ENCODE measurements at places on chromosomes 2 and 18. TPM values are rescaled to one million over a fixed set of nuclear protein-coding genes. Genes with fewer than 3 reads are reported as not detected.
A peak's percentile ranks its signal among the peaks of the same experiment; 100 is the strongest.

GRCh38 chr2:200661477-200661876 is 75.7 kb downstream of the AOX1 start:
- H3K36me3 ChIP-seq: no peaks in the 10 kb centered on the region
- no peak overlapping the region for H3K27ac ChIP-seq
- H3K27me3 ChIP-seq: no peaks in the 10 kb centered on the region
- H3K4me1 ChIP-seq: no peaks in the 10 kb centered on the region
- DNase-seq: no peak

Gene DSG4
- not detected for total RNA-seq

DNA sequence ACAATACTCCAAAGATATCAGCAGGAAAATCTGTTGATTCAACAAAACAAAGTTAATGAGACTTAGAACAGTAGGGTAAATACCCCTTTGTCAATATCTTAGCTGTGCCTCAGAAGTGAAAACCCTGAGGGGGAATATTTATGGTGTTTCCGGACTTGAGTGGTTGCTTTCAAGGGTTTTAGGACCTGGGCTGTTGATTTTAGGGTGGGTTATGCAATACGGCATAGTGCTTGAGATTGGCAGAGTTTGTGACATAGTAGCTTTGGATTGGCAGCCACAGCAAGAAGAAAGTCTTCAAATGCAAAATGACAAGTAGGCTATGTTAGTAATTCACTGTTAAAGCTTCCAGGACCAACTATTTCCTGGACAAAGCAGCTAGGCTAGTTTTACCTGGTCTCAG is 826.3 kb upstream of the CDH2 start:
- no peak overlapping the region for H3K4me3 ChIP-seq
- no peaks in the 10 kb centered on the region for H3K36me3 ChIP-seq
- no peak overlapping the region for H3K27ac ChIP-seq
- H3K27me3 ChIP-seq: no peaks in the 10 kb centered on the region
- no peak for DNase-seq

Gene FNDC4
- total RNA-seq: not detected

- no peaks in the 10 kb centered on the region for H3K27me3 ChIP-seq
- no peaks in the 10 kb centered on the region for H3K4me1 ChIP-seq
- no peak overlapping the region for H3K4me3 ChIP-seq
- no peaks in the 10 kb centered on the region for H3K36me3 ChIP-seq
- DNase-seq: no peak
Observed at GRCh38 chr18:57749604-57749970, 53.5 kb downstream of the ATP8B1 start.

DNA sequence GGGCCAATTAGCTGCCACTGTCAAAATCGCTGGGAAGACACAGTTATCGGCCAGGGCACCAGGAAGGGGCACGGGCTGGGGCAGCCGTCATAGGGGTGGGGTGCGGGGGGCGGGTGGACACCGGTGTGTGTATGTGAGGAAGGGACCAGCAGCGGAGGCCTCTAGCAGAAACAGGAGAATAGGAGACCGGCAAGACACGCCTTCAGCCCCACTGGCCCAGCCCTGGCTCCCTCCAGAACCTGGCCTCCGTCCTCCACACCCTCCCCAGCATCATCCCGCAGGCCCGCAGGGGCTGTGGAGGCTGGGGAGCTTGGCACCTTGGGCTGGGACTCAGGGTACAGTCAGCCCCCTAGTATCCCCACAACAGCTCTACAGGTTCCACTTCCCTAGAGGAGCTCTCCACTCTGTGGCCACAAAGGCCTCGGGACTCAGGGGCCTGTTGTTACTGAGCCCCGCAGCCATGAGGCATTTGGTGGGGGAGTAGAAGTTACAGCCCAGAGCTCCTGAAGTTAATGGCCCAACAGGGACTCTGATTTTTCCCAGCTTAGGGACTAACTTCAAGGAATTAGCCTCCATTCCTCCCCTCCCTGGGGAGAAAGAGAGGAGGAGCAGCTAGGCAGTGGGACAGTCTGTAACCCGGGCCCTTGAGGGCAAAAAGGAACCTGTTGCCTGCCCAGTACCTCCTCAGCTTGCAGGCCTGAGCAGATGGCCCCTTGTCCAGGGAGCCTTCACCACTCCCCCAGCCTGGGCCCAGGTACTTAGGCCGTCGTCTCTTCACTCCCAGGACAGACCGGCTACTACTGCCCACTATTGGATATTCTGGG is 19.9 kb downstream of the SH2D6 start:
- peaks cover 25% of the 10 kb centered on the region for H3K4me1 ChIP-seq
- peak overlapping the region; percentile 65 for H3K4me3 ChIP-seq
- H3K27me3 ChIP-seq: no peaks in the 10 kb centered on the region
- no peaks in the 10 kb centered on the region for H3K36me3 ChIP-seq
- DNase-seq: no peak

- H3K27me3 ChIP-seq: no peaks in the 10 kb centered on the region
- peaks cover 66% of the 10 kb centered on the region for H3K4me1 ChIP-seq
- peak overlapping the region; percentile 94 for H3K27ac ChIP-seq
Observed at GRCh38 chr2:196160946-196161345, 10.4 kb downstream of the STK17B start.

- no peak overlapping the region for H3K27ac ChIP-seq
- no peaks in the 10 kb centered on the region for H3K4me1 ChIP-seq
- no peak overlapping the region for H3K4me3 ChIP-seq
- H3K36me3 ChIP-seq: no peaks in the 10 kb centered on the region
Observed at GRCh38 chr2:236993286-236993685, 92.4 kb upstream of the COPS8 start.

Gene FAM168B
- total RNA-seq: 50.5 TPM

- H3K4me3 ChIP-seq: no peak overlapping the region
- H3K4me1 ChIP-seq: no peaks in the 10 kb centered on the region
- no peaks in the 10 kb centered on the region for H3K27me3 ChIP-seq
- H3K27ac ChIP-seq: no peak overlapping the region
Observed at GRCh38 chr2:187783446-187783845, 229.2 kb upstream of the TFPI start.

Gene BOLL
- total RNA-seq: not detected

GRCh38 chr2:204453730-204454167 is 91.5 kb upstream of the PARD3B start:
- H3K27ac ChIP-seq: no peak overlapping the region
- H3K4me3 ChIP-seq: no peak overlapping the region
- DNase-seq: no peak
- H3K36me3 ChIP-seq: no peaks in the 10 kb centered on the region

DNA sequence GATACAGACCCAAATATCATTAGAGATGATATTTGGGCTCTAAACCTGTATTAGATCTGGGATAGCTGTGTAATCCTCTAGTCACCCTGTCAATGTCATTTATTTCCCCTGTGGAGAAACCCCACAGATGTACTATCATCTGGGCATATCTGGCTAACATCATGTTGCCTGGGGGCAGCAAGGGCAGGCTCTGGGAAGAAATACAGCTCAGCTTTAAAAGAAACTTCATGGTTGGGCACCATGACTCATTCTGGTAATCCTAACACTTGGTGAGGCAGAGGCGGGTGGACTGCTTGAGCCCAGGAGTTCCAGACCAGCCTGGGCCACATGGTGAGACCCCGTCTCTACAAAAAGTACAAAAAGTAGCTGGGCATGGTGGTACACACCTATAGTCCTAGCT is 282.5 kb downstream of the SLC8A1 start:
- no peaks in the 10 kb centered on the region for H3K27me3 ChIP-seq
- no peaks in the 10 kb centered on the region for H3K4me1 ChIP-seq
- no peaks in the 10 kb centered on the region for H3K36me3 ChIP-seq

- H3K4me1 ChIP-seq: no peaks in the 10 kb centered on the region
- no peak overlapping the region for H3K27ac ChIP-seq
- no peaks in the 10 kb centered on the region for H3K27me3 ChIP-seq
- DNase-seq: no peak
Observed at GRCh38 chr18:39624961-39625360, 2059.4 kb upstream of the CELF4 start.

- H3K27me3 ChIP-seq: no peaks in the 10 kb centered on the region
- DNase-seq: no peak
- H3K4me3 ChIP-seq: no peak overlapping the region
- no peaks in the 10 kb centered on the region for H3K36me3 ChIP-seq
- no peak overlapping the region for H3K27ac ChIP-seq
Observed at GRCh38 chr2:11499081-11499743, 33.3 kb upstream of the E2F6 start.

Gene SP5
- total RNA-seq: not detected

- peak; percentile 14 for DNase-seq
- H3K4me3 ChIP-seq: no peak overlapping the region
- H3K36me3 ChIP-seq: no peaks in the 10 kb centered on the region
- no peak overlapping the region for H3K27ac ChIP-seq
Observed at GRCh38 chr2:85840091-85840490, 48.7 kb downstream of the ST3GAL5 start.

Gene CYP27A1
- total RNA-seq: not detected

All from naive thymus-derived CD4-positive, alpha-beta T cell (primary cell).